Naive thymus-derived CD8-positive, alpha-beta T cell (primary cell): ENCODE measurements at places on chromosomes 13 and 19. TPM values are rescaled to one million over a fixed set of nuclear protein-coding genes. Genes with fewer than 3 reads are reported as not detected.

DNA sequence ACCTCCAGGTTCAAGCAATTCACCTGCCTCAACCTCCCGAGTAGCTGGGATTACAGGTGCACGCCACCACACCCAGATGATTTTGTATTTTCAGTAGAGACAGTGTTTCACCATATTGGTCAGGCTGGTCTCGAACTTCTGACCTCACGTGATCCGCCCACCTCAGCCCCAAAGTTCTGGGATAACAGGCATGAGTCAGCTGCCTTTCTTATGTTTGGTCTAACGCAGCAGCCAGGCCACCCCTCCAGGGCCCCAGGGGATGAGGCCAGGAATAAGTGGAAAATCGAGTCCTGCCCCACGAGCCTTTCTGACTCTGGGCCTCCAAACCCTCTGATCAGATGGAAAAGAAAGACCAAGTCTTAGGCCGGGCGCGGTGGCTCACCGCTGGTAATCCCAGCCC, 44.5 kb downstream of the CERS4 start:
- DNase-seq, result no peak
- no peaks in the 10 kb centered on the region for H3K27me3 ChIP-seq
- no peak overlapping the region for H3K27ac ChIP-seq

Gene KIRREL2
- total RNA-seq, result 0.99 TPM

GRCh38 chr19:32750441-32751055, 31.0 kb downstream of the TDRD12 start:
- peaks cover 6% of the 10 kb centered on the region for H3K4me1 ChIP-seq
- peaks cover 11% of the 10 kb centered on the region for H3K27me3 ChIP-seq
- no peak overlapping the region for H3K27ac ChIP-seq
- no peak overlapping the region for H3K4me3 ChIP-seq

Gene OVOL3
- total RNA-seq, result not detected

DNA sequence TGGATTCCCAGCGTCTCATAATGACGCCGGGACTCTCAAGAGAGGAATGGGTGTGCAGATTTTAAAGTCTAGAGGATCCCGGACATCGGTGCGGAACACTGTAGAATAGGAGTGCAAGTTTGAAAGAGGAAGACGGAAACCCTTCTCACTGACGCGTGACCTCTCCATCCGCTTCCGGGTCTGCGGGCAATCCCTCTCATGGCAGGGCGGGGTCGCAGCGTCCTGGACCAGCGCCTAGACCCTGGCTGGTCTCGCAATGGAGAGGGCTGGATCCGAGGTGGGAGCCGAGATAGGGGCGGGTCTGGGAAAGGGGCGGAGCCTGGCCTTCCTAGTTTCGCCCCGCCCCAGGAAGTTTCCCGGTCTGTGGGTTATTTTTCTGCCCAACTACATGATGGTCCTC, 4.6 kb upstream of the ZNF845 start:
- peak overlapping the region; percentile 22 for H3K27ac ChIP-seq
- DNase-seq, result peak; percentile 15
- peaks cover 33% of the 10 kb centered on the region for H3K36me3 ChIP-seq
- peak overlapping the region; percentile 71 for H3K4me3 ChIP-seq
- H3K27me3 ChIP-seq, result peaks cover 29% of the 10 kb centered on the region
- H3K4me1 ChIP-seq, result peaks cover 4% of the 10 kb centered on the region
